Body of pancreas (tissue), 4 donors: ENCODE measurements at places on chromosomes 7 and 10. TPM values are rescaled to one million over a fixed set of nuclear protein-coding genes. Genes with fewer than 3 reads are reported as not detected.

The CH25H gene
- 2.0 TPM for total RNA-seq

The PLXNA4 gene
- 2.1 TPM for total RNA-seq

The AKR1C1 gene
- 18.9 TPM for total RNA-seq

- DNase-seq: peak; percentile 76
- H3K4me1 ChIP-seq: peaks cover 41% of the 10 kb centered on the region
- peak overlapping the region; percentile 11 for H3K27ac ChIP-seq
- H3K4me3 ChIP-seq: no peak overlapping the region
- no peaks in the 10 kb centered on the region for H3K36me3 ChIP-seq
- H3K27me3 ChIP-seq: no peaks in the 10 kb centered on the region
Observed at GRCh38 chr7:117809958-117810357, 63.3 kb downstream of the CTTNBP2 start.

DNA sequence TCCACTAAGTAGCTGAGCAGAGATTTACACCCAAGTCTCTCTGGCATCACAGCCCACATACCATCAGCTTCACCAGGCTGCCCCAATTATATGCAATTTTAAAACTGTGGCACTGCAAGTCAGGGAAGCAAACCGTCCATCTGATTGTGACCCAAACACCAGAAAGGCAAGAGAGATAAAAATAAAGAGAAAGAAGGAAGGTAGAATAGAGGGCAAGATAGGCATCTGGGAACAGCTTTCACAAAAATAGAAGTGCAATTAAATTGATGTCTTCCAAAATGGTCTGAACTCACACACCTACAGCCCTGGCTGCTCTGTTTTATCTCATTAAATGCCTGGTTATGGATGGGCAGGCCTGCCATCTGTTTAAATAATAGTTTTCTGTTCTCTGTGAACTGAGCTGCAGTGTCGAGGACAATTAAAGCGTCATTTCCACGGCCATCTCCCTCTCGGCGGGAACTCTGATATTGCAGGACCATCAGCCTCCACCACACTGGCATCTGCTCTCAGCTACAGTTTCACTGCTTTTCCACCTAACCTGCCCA lies 509.1 kb downstream of the INHBA start:
- H3K36me3 ChIP-seq: no peaks in the 10 kb centered on the region
- no peaks in the 10 kb centered on the region for H3K4me1 ChIP-seq
- H3K4me3 ChIP-seq: no peak overlapping the region
- no peak for DNase-seq
- no peak overlapping the region for H3K27ac ChIP-seq
- no peaks in the 10 kb centered on the region for H3K27me3 ChIP-seq

GRCh38 chr10:35852721-35853120 lies 210.6 kb upstream of the FZD8 start:
- H3K27ac ChIP-seq: no peak overlapping the region
- no peaks in the 10 kb centered on the region for H3K27me3 ChIP-seq
- H3K4me1 ChIP-seq: no peaks in the 10 kb centered on the region
- no peak overlapping the region for H3K4me3 ChIP-seq
- H3K36me3 ChIP-seq: no peaks in the 10 kb centered on the region

DNA sequence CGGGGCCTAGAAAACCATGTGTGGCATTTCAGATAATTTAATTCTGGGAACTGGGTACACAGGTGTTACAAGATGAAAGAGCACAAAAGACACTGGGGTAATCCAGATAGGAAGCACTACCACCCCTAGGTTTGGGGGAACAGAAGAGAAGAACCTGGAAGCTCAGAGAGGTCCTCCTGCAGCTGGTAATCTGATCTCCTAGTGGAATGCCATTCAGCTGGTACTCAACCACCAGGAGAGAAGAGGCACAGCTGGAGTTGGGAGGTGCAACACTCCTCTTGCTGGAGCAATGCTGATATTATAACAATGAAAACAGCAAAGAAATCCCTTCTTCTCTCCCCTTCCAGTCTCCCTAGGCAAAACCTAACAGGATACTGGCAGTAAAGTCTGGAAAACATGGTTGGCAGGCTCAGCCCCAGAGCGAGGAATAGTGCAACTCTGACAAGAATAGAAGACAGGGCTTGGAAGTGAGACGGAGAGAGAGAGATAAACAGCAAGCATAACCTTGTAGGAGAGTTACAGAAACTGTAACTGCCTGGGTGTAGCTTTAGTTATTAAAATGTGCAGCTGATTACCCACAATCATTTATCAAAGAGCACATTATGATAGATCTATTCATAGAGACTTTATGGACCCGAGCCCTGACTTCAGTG lies 35.0 kb downstream of the NRF1 start:
- H3K4me1 ChIP-seq: no peaks in the 10 kb centered on the region
- no peak overlapping the region for H3K4me3 ChIP-seq
- DNase-seq: no peak
- H3K36me3 ChIP-seq: no peaks in the 10 kb centered on the region

DNA sequence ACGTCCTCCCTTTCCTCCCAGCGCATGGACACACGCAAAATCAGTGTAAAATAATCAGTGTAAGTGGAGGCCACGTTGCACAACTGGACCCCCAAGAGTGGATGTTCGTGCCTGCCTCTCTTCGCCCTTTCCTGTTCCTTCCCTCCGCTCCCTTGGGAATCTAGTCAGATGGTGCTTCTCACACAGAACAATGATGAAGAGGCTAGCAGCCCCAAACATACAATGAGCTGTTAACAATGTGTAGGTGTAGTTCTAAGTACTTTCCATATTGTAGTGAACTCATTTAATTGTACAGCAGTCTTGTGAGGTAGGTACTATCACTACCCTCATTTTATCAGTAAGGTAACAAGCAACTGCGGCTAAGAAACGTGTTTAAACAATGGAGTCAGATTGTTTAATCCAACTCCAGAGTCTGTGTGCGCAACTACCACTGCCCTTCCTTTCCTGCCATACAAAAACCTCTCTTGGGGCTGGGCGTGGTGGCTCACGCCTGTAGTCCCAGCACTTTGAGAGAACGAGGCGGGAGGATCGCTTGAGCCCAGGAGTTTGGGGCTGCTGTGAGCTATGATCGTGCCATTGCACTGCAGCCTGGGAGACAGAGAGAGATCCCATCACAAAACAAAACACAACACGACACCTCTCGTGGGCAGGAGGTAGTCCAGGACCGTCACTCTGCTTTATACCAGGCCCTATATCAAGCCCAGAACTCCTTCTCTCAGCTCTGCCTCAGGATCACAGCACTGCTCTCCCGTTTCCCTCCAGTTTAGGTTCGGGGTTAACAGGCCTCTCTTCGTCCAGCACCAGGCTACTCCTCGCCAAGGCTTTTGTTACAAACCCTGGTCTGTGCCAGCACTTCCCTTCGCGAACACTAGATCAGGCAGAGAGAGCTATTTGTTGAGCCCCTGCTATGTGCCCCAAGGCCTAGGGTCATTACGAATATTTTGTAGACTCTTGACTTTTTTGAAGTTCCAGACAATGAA lies 1.1 kb downstream of the FKBP9 start:
- peak overlapping the region; percentile 69 for H3K4me3 ChIP-seq
- peaks cover 22% of the 10 kb centered on the region for H3K4me1 ChIP-seq
- DNase-seq: peak; percentile 25
- peak overlapping the region; percentile 83 for H3K27ac ChIP-seq
- no peaks in the 10 kb centered on the region for H3K27me3 ChIP-seq
